ENCODE measurements at places on chromosomes 2 and 18. TPM values are rescaled to one million over a fixed set of nuclear protein-coding genes. Genes with fewer than 3 reads are reported as not detected.

Gene MARCHF4
- 0.15 TPM for total RNA-seq

Gene OTOS
- total RNA-seq, result not detected

- H3K27ac ChIP-seq, result no peak overlapping the region
- no peak for DNase-seq
- no peaks in the 10 kb centered on the region for H3K4me1 ChIP-seq
- no peak overlapping the region for H3K4me3 ChIP-seq
- no peaks in the 10 kb centered on the region for H3K36me3 ChIP-seq
Observed at GRCh38 chr18:12296087-12296403, 12.0 kb upstream of the TUBB6 start.

GRCh38 chr2:59963157-59963556, 590.3 kb downstream of the BCL11A start:
- no peak overlapping the region for H3K4me3 ChIP-seq
- H3K36me3 ChIP-seq, result no peaks in the 10 kb centered on the region
- H3K27ac ChIP-seq, result no peak overlapping the region
- H3K27me3 ChIP-seq, result no peaks in the 10 kb centered on the region
- H3K4me1 ChIP-seq, result no peaks in the 10 kb centered on the region

DNA sequence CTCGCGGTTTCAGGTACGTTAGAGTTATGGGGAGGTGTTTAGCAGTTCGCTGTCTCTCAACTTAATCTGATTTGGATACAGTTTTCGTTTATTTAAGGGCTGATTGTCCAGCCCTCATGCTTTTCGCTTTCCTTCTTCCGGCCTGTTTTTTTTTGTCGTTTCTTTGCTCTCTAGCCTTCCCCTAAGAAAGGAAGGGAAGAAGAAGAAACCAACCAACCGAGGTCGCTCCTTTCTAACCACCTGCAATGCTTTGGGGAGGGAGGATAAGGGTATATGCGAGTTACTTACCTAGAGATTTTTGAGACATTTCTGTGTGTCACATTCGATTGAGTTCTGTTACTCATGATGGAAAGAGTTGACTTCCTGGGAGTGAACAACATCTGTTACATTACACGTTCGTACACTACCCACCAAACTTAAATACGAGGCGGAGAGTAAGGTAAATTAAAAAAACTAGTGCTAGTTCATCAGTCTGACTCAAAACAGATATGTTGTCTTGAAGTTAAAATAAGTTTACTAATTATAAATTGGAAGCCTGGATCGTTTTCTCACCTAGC, 918 bp downstream of the EIF5B start:
- peak overlapping the region; percentile 97 for H3K4me3 ChIP-seq
- peak overlapping the region; percentile 88 for H3K27ac ChIP-seq
- no peaks in the 10 kb centered on the region for H3K36me3 ChIP-seq
- H3K4me1 ChIP-seq, result peaks cover 47% of the 10 kb centered on the region
- no peak for DNase-seq

DNA sequence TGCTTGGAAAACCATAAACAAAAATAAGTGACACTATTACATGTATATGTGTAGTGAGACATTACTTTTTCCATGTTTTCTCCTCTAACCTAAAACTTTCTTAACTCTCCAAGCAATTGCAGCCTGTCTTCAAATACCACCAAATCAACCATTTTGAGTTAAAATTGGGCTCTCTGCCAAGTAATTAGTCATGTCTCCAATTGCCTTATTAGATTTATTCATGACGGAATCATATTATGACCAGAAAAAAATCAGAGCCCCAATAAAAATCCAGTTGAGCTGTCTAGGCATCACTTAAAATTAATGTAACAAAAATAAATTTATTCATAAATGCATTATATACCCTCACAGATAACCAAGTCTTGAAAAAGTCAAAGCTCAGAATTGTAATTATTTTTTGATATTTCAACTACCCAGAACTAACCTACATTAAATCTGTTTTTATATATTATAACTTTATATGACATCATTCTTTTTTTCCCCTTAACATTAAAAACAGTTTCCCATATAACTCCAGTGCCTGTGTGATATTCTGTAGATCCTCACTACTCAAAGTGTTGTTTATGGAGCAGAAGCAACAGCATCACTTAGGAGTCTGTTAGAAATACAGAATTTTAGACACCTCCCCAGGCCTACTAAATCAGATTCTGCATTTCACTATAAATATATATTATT, 157.0 kb downstream of the ERBB4 start:
- no peak overlapping the region for H3K4me3 ChIP-seq
- no peaks in the 10 kb centered on the region for H3K4me1 ChIP-seq

DNA sequence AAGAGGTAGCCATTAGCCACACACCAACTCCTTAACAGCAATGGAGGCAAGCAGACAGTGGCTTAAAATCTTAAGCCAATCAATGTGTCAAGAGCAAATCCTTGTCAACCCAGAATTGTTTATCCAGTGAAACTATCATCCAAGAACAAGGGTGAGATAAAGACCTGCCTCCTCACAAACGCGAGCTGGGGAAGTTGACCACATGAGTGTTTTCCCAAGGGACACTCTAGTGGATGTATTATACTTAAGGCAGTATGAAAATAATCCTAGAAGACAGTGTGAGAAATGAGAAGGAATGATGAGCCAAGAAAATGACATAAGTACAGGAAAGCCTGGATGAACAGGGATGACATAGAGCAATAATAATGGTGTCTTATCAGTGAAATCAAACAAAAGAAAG, 209.6 kb downstream of the TWIST2 start:
- H3K4me1 ChIP-seq, result peaks cover 6% of the 10 kb centered on the region
- no peak overlapping the region for H3K4me3 ChIP-seq
- H3K27me3 ChIP-seq, result no peaks in the 10 kb centered on the region
- H3K36me3 ChIP-seq, result peaks cover 90% of the 10 kb centered on the region

DNA sequence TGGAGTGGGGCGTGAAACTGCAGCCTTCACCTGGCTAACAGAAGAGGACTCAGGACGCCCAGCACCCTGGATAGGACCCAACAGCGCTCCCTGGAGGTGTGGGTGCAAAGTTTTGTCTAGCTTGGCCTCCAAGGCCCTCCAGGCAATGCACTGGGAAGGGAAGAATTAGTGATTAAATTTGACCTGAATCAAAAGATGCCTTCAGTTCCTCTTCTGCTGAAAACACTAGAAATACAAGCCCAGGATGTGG, 779 bp upstream of the TRIB2 start:
- H3K27ac ChIP-seq, result peak overlapping the region; percentile 89
- H3K36me3 ChIP-seq, result no peaks in the 10 kb centered on the region
- H3K27me3 ChIP-seq, result peaks cover 54% of the 10 kb centered on the region

- H3K27me3 ChIP-seq, result no peaks in the 10 kb centered on the region
- peak; percentile 62 for DNase-seq
- peak within 1 kb of the TSS; percentile 88 for H3K27ac ChIP-seq
- peak within 1 kb of the TSS; percentile 93 for H3K4me3 ChIP-seq
- H3K4me1 ChIP-seq, result peaks cover 10% of the 10 kb centered on the region
Observed at GRCh38 chr2:9474361-9475057, at the start of gene IAH1. IAH1 (plus strand) TSS chr2:9474551; CDS start chr2:9474567, 16 bp downstream.

DNA sequence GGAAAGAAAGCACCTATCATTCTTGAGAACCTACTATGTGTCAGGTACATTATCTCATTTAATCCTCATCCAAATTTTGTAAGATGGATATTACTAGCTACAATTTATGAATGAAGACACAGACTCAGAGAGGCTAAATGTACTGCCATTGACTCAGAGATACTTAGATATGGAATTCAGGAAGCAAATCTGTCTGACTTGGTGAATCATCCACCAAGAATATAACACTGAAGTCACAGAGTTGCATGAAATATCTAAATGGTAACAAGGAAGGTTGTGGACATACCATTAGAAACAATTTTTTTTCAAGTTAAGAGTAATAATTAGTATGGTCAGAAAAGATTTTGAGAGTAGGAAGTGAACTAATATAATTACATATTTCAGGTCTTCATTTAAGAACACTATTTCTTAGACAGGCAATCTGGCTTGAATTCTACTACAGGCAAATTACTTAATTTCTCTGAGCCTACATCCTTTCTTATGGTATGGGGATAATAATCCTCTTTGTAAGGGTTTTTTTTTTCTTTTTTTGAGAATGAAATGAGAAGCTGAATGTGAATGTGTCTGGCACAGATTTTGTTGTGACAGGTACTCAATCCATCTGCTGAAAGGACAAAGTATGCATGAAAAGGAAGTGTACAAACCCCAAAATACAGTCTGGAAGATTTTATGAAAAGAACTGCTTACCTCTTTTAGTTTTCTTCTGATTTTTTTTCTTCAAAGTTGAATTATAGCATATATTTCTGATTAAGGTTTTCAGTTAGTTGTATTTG, 14.8 kb upstream of the C2orf66 start:
- no peaks in the 10 kb centered on the region for H3K36me3 ChIP-seq
- no peak overlapping the region for H3K4me3 ChIP-seq
- no peaks in the 10 kb centered on the region for H3K27me3 ChIP-seq
- DNase-seq, result no peak

Data from left lung (tissue), 14 donors.